Activated CD4-positive, alpha-beta T cell treated with anti-CD3 and anti-CD28 coated beads, Interleukin-2, amount 10 ng/mL, durations not matched to agents 7 days and 5 days (primary cell): ENCODE measurements at places on chromosomes 16 and 17. TPM values are rescaled to one million over a fixed set of nuclear protein-coding genes. Genes with fewer than 3 reads are reported as not detected.

DNA sequence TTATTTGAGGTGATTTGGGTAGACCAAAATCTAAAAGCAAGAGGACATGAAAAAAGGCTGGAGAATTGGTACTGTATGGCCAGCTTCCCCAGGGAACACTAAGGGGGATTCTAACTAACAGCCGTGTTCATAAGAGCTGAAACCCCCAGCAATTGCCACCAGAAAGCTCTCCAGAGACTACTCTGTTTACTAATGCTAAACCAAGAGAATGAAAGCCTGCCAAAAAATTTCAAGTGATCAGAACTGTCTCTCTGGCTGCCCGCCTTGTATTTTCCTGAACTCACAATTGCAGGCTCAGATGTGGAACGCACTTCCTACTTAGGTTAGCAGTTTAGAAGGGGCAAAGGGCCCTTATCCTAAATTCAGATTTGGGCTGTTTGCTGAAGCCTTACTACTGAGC, 24.1 kb downstream of the MYH10 start:
- no peaks in the 10 kb centered on the region for H3K36me3 ChIP-seq
- H3K27ac ChIP-seq = no peak overlapping the region
- peaks cover 2% of the 10 kb centered on the region for H3K27me3 ChIP-seq
- H3K4me1 ChIP-seq = no peaks in the 10 kb centered on the region
- H3K4me3 ChIP-seq = no peak overlapping the region
- no peak for DNase-seq

- H3K4me1 ChIP-seq = peaks cover 42% of the 10 kb centered on the region
- DNase-seq = peak; percentile 73
- no peaks in the 10 kb centered on the region for H3K27me3 ChIP-seq
- H3K36me3 ChIP-seq = peaks cover 9% of the 10 kb centered on the region
- H3K4me3 ChIP-seq = no peak overlapping the region
- H3K27ac ChIP-seq = peak overlapping the region; percentile 79
Measured at GRCh38 chr17:49694847-49695697, 12.7 kb downstream of the SLC35B1 start.

DNA sequence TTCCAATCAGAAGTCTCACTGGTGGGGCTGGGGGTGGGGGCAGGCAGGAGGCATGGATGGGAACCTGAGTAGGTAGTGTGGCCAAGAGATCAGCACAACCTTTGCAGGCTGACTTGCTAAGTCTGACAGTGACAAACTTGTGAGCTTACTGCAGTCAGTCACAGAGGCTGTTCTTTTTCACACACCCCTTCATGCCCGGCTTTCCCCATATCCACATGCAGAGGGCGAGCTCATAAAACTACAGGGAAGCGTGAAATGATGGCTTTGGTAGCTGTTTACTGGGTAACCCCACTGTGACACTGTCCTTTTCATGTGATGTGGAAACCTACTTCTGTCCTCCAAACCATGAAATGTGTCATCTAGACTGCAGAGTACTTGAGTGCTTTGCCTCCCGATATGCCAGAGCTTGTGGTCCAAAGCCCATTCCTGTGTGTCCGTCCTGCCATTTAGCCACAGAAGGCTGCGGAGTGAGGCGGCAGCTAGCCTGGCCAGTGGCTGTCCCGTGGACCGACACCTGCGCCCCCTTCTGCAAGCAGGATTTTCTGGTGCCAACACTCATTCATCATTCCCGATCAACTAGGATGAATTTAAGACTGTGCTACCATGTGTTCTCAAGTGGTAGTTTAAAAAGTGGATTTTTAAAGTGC, 9.8 kb downstream of the GEMIN4 start:
- peaks cover 41% of the 10 kb centered on the region for H3K36me3 ChIP-seq
- no peak overlapping the region for H3K27ac ChIP-seq

- DNase-seq = no peak
- no peaks in the 10 kb centered on the region for H3K27me3 ChIP-seq
- no peak overlapping the region for H3K27ac ChIP-seq
- peaks cover 24% of the 10 kb centered on the region for H3K36me3 ChIP-seq
- peaks cover 60% of the 10 kb centered on the region for H3K4me1 ChIP-seq
Measured at GRCh38 chr17:78763561-78763960, 18.5 kb downstream of the CYTH1 start.

- H3K4me3 ChIP-seq = no peak overlapping the region
- H3K36me3 ChIP-seq = no peaks in the 10 kb centered on the region
- peak; percentile 24 for DNase-seq
- no peaks in the 10 kb centered on the region for H3K27me3 ChIP-seq
Measured at GRCh38 chr16:53822936-53823529, 119.1 kb downstream of the FTO start.

DNA sequence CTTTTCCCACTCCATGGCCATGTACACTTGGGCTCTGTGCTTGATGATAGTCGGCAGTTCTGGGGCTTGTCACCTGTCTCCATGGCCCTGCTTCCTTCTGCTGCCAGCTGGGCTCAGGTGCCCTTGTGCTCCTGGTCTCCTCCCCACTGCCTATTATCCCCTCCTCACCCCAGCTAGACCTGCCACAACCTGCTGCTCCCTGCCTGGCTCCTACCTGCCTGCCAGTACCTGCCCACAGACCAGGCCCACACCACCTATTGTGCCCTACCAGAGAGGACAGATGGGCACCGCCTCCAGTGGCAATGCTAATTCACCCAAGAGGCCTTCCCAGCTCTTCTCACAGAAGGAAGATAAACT, 538 bp upstream of the RAPGEFL1 start:
- peaks cover 8% of the 10 kb centered on the region for H3K4me1 ChIP-seq
- H3K4me3 ChIP-seq = no peak overlapping the region
- DNase-seq = no peak
- no peaks in the 10 kb centered on the region for H3K27me3 ChIP-seq
- H3K27ac ChIP-seq = peak overlapping the region; percentile 60
- H3K36me3 ChIP-seq = peaks cover 24% of the 10 kb centered on the region

DNA sequence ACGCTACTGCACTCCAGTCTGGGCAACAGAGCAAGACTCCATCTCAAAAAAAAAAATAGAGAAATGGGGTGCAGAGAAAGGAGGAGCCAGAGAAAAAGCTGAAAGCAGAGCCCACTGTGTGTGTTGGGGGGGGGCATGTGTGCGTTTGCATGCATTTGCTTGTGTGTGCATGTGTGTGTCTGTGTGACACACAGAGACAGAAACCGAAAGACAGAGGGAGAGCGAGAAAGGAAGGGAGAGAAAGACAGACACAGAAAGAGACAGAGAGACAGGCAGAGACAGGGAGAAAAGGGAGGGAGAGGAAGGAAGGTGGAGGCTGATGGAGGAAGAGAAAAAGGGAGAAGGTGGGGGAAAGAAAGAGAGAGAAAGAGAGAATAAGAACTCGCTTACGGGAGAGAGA, 9.8 kb upstream of the CIITA start:
- no peak overlapping the region for H3K27ac ChIP-seq
- no peak overlapping the region for H3K4me3 ChIP-seq
- DNase-seq = no peak
- peaks cover 29% of the 10 kb centered on the region for H3K27me3 ChIP-seq
- peaks cover 2% of the 10 kb centered on the region for H3K36me3 ChIP-seq

DNA sequence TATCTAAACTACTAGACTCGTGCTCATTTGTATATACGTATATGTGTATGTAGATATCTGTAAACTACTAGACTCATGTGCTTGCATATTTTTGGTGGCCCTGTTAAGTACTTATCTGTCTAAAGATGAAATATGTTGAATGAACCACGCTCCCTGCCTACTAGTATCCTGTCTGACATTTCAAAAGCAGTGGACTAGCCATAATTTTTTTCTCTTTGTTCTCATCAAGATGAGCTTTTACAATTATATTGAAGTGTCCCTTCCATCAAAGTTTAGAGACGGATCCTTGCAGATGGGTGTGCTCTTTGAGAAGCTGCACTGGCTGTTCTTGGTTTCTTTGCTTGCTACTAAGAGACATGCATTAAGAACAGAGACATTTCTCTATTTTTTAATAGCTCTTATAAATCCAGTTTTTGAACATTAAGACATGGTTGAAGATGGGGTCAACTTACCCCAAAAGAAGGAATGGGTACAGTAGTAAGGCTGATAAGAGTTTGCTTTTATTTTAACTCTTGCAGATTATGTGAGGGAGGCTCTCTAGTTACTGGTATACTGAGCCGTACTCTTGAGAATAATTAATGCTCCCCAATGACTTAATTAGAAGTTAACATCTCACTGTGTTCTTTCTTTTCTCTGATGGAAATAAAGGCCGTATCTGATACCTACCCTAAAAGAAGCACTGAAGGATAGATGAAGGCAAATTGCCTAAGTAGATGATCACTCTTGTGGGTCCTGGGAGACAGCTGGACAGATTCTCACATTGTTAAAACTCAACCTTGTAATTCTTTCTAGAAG, 3.4 kb downstream of the CNTNAP4 start:
- DNase-seq = no peak
- H3K4me1 ChIP-seq = no peaks in the 10 kb centered on the region
- H3K4me3 ChIP-seq = no peak overlapping the region
- peaks cover 2% of the 10 kb centered on the region for H3K27me3 ChIP-seq

- peaks cover 61% of the 10 kb centered on the region for H3K4me1 ChIP-seq
- H3K27ac ChIP-seq = peak overlapping the region; percentile 97
- peaks cover 5% of the 10 kb centered on the region for H3K36me3 ChIP-seq
- peak; percentile 63 for DNase-seq
Measured at GRCh38 chr17:76492989-76493501, 8.2 kb downstream of the RHBDF2 start.

GRCh38 chr16:79662669-79663313, 62.3 kb upstream of the MAF start:
- H3K36me3 ChIP-seq = no peaks in the 10 kb centered on the region
- no peak overlapping the region for H3K27ac ChIP-seq
- peaks cover 6% of the 10 kb centered on the region for H3K27me3 ChIP-seq
- peaks cover 4% of the 10 kb centered on the region for H3K4me1 ChIP-seq

DNA sequence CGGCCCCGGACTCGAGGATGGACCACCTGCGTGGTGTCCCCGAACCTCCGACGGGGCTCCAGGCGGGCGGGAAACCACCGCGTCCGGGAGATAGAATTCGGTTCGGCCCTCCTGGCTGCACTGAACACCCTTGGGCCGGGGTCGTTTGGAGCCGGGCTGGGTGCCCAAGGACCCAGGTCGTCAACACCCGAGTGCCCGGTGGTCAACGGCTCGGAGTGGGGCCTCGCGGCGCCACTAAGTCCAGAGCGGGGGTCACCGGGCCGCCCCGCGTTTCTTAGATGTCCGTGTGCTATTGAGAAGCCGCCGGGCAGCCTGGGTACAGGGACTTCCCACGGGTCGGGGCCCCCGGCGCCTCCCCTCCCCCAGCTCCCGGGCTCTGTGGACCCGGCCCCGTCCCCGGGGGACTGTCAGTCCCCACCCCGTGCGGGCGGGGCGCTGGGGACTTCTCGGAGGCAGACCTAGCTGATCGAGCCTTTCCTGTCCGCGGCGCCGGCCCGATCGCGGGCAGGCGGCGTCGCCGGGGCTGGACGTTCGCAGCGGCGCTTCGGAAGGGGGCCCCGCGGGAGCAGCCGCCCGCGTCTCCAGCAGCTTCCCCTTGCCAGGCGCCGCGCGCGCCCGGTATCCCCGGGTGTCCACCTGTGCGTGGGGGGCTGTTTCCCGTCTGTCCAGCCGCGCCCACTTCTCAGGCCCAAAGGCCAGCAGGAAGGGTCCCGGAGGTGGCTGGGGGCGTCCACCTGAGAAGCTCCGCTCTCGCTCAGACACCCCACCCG, 655 bp upstream of the NPTX1 start:
- H3K4me3 ChIP-seq = no peak overlapping the region
- DNase-seq = no peak
- peaks cover 52% of the 10 kb centered on the region for H3K27me3 ChIP-seq
- H3K4me1 ChIP-seq = peaks cover 34% of the 10 kb centered on the region
- H3K27ac ChIP-seq = no peak overlapping the region
- peaks cover 16% of the 10 kb centered on the region for H3K36me3 ChIP-seq

- DNase-seq = no peak
- no peaks in the 10 kb centered on the region for H3K36me3 ChIP-seq
Measured at GRCh38 chr16:35557731-35558130, 2098.3 kb downstream of the TP53TG3F start.

GRCh38 chr16:29686740-29687332, 7.9 kb downstream of the QPRT start:
- no peak overlapping the region for H3K4me3 ChIP-seq
- no peaks in the 10 kb centered on the region for H3K27me3 ChIP-seq
- no peak for DNase-seq
- H3K4me1 ChIP-seq = peaks cover 23% of the 10 kb centered on the region

GRCh38 chr16:75072239-75072947, 44.2 kb downstream of the LDHD start:
- peaks cover 10% of the 10 kb centered on the region for H3K36me3 ChIP-seq
- H3K27me3 ChIP-seq = no peaks in the 10 kb centered on the region
- DNase-seq = no peak
- H3K27ac ChIP-seq = peak overlapping the region; percentile 22
- H3K4me3 ChIP-seq = no peak overlapping the region

GRCh38 chr17:14813649-14814370, 451.3 kb downstream of the PMP22 start:
- H3K4me3 ChIP-seq = no peak overlapping the region
- DNase-seq = peak; percentile 35
- no peaks in the 10 kb centered on the region for H3K4me1 ChIP-seq
- no peaks in the 10 kb centered on the region for H3K36me3 ChIP-seq
- peaks cover under 1% of the 10 kb centered on the region for H3K27me3 ChIP-seq

DNA sequence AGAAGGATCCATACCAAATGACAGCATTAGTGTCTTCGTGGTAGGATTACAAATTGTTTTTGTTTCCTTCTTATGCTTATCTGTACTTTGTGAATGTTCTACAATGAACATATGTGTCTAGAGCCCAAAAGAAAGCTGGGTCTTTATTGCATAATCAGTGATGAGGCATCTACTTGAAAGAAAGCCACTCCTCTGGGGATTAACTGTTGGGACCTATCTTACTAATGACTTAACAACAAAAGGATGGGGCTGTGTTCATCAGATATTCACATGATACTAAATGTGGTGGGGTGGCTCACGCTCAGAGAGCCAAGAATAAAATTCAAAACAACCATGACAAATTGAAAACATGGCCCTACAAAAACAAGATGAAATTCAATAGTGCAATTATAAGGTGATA, 160.2 kb downstream of the RGS9 start:
- no peak overlapping the region for H3K4me3 ChIP-seq
- no peak overlapping the region for H3K27ac ChIP-seq
- H3K36me3 ChIP-seq = no peaks in the 10 kb centered on the region
- peaks cover 4% of the 10 kb centered on the region for H3K4me1 ChIP-seq

Gene OR1A1
- total RNA-seq = not detected

Gene TLE7
- not detected for total RNA-seq

Gene CD68
- total RNA-seq = 3.8 TPM
